ENCODE measurements at places on chromosomes 6 and 20.

DNA sequence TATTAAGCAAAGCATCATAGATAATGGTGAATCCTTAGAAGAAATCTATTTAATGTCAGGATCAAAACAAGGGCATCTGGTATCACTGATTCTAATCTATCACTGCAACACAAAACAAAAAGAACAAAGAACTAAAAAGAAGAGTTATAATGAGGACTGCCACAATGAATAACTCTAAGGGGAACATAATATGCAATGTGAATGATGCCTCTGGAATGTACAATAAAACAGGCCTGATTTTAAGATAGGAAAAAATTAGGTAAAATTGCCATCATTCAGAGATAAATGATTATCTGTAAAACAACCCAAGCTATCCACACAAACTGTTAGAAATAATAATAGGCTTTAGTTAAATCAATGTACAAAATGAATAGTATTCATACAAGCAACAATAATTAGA is 936.7 kb upstream of the CITED2 start:
- DNase-seq = no peak

DNA sequence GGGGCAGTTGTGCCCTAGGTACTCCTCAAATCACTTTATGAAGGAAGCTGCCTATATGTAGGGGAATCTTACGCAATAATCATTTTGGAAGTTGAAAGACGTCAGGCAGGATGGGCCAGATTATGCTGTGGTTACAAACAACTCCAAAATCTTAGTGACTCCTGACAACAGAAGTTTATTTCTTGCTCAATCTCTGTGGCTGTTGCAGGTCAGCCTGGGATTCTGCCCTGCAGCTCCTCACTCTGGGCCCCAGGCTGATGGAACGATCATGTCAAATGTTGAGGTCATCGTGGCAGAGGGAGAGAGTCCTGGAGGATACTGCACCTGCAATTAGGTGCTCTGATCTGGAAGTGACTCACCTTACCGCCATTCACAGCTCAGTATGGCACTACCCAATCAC is 88.4 kb downstream of the ZDHHC14 start:
- no peak for DNase-seq

- DNase-seq = no peak
These were observed 20.9 kb upstream of the SRF start for GRCh38 chr6:43150051-43150751.

DNA sequence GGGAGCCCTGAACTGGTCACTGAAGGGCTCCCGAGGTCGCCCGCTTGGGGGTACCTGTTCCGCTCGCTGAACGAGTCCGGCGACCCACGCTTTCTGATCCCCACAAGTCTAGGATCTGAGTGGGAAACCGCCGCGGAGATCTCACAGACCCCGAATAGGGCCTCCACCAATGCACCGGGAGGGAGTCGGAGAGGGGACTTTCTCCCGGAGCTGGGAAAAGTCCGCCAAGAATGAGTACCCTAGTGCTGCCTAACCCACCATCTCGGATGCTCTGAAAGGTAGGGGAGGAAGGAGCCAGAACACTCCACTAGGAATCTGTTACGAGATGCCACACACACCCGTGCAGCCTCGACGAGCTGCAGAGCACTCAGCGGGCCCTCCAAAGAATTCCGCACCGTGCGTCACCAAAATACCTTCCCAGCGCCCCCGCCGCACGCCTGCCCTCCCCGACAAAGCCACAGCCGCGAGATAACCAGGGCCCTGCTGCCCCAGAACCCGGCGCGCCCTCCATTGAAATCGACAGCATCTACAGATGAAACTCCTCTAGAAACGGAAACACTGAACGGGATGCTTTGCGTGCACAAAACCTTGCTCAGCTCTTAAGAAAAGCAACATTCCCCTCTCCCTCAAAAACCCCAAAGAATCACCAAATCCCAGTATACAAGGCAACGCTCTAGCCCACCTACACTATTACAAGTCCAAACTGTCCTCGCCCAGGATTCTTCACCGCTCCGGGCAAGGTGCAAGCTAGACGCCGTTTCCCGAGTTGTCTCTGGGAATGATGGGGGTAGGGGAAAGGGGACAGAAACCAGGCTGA is 686 bp downstream of the COL12A1 start:
- DNase-seq = peak; percentile 12

DNA sequence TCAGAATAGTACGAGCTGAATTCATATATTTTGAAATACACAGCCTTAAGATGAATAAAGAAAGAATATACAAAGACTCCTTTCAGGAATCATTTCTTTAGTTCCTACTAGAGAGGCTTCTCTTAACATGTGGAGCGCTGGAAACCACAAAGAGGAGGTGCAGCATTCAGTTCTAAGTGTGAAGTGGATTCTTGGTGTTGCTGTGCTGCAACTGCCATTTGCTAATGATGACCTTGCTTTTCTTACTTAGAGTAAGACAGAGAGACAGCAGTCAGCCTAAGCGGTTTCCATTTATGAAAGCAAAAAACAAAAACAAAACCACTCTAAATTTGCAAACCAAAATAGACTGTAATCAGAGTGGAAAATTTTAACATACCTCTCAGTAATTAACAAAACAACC is 629.0 kb downstream of the EPHA7 start:
- no peak for DNase-seq

DNA sequence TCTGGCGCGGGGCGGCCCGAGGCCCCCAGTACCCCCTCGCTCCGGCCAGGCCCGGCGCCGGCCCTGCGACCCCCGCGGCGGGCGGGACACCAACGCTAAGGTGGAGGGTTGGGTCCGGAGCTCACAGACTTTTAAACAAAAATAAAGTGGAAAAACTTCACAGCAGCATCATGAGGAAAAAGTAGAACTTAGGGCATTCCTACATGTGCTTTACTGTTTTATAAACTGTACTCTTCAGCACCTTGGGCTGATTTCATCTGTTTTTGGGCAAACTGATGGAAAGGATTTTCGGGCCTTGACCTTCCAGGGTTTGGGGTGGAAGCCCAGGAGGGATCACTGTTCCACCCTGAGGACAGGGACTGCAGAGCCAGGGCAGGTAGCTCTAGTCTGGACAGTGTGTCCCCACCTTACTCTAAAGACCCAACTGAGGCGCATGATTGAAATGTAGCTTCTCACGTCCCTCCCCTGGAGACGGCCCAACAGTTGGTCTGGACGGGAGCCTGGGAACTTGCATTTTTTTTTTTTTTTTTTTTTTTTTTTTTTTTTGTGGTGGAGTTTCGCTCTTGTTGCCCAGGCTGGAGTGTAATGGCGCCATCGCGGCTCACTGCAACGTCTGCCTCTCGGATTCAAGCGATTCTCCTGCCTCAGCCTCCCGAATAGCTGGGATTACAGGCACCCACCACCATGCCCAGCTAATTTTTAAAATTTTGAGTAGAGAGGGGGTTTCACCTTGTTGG is 740 bp downstream of the NELFCD start:
- DNase-seq = no peak

Measured in stimulated activated CD4-positive, alpha-beta T cell treated with anti-CD3 and anti-CD28 coated beads, Interleukin-12 subunit alpha, Interleukin-12 subunit beta, amount 100 ng/mL, for 4 hours (primary cell).